Pancreas (tissue), 10 donors: ENCODE measurements at places on chromosomes 7 and 10. TPM values are rescaled to one million over a fixed set of nuclear protein-coding genes. Genes with fewer than 3 reads are reported as not detected.

SAMD8 gene
- 2.1 TPM for polyA plus RNA-seq

PTF1A gene
- polyA plus RNA-seq: 16.8 TPM

CFAP70 gene
- 28.8 TPM for polyA plus RNA-seq

MARCHF5 gene
- 11.4 TPM for polyA plus RNA-seq

PRSS37 gene
- not detected for polyA plus RNA-seq

AGAP5 gene
- polyA plus RNA-seq: 18.4 TPM

FGL2 gene
- 0.68 TPM for polyA plus RNA-seq

HABP2 gene
- polyA plus RNA-seq: 34.9 TPM

ZNF853 gene
- 4.3 TPM for polyA plus RNA-seq

CALD1 gene
- 35.3 TPM for polyA plus RNA-seq

GRCh38 chr7:77830649-77831355 is 32.2 kb downstream of the PHTF2 start:
- no peaks in the 10 kb centered on the region for H3K27me3 ChIP-seq
- DNase-seq: no peak
- H3K4me3 ChIP-seq: no peak overlapping the region
- no peak overlapping the region for H3K27ac ChIP-seq
- H3K36me3 ChIP-seq: no peaks in the 10 kb centered on the region

DNA sequence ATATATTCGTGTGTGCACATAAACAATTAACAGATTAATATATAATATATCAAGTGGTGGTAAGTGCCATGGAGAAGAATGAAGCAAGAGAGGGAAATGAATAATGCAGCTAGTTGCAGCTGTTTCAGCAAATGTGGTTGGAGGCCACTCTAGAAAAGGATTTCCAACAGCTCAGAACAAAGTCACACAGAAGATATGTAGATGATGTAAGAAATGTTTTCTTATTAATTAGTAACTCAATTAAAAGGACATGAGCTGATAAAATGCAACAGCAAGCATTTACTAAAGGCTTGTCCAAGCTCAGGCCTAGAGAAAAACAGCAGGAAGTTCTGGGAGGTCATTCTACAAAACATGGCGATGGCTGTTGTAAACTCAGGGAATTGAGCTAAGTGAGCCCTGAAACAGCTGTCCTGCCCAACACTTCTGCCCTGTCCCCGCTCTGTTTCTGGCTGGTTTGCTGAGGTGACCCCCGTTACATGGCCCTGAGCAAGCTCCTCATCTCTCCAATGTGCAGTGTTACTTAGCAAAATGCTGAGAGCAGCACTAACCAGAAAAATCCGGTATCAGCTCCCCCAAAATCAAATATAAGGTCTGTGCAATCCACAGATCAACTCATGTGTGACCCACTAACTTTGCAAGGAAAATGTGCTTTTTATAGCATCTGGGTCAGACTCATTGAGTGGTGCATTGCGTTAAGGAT is 23.4 kb upstream of the C10orf67 start:
- H3K4me1 ChIP-seq: no peaks in the 10 kb centered on the region
- no peak for DNase-seq
- H3K27ac ChIP-seq: no peak overlapping the region
- no peak overlapping the region for H3K4me3 ChIP-seq
- H3K27me3 ChIP-seq: no peaks in the 10 kb centered on the region

GRCh38 chr10:88901206-88901983 is 21.4 kb downstream of the STAMBPL1 start:
- no peaks in the 10 kb centered on the region for H3K4me1 ChIP-seq
- no peak overlapping the region for H3K4me3 ChIP-seq
- H3K27me3 ChIP-seq: no peaks in the 10 kb centered on the region
- no peak overlapping the region for H3K27ac ChIP-seq
- DNase-seq: no peak
- H3K36me3 ChIP-seq: peaks cover 7% of the 10 kb centered on the region

- H3K4me3 ChIP-seq: no peak overlapping the region
- DNase-seq: no peak
- H3K36me3 ChIP-seq: no peaks in the 10 kb centered on the region
- no peaks in the 10 kb centered on the region for H3K27me3 ChIP-seq
- H3K4me1 ChIP-seq: no peaks in the 10 kb centered on the region
- H3K27ac ChIP-seq: no peak overlapping the region
Measured at GRCh38 chr7:149707448-149707886, 65.9 kb downstream of the ZNF467 start.

- H3K27me3 ChIP-seq: no peaks in the 10 kb centered on the region
- H3K4me3 ChIP-seq: no peak overlapping the region
Measured at GRCh38 chr10:84204122-84204521, 9.8 kb downstream of the CDHR1 start.

DNA sequence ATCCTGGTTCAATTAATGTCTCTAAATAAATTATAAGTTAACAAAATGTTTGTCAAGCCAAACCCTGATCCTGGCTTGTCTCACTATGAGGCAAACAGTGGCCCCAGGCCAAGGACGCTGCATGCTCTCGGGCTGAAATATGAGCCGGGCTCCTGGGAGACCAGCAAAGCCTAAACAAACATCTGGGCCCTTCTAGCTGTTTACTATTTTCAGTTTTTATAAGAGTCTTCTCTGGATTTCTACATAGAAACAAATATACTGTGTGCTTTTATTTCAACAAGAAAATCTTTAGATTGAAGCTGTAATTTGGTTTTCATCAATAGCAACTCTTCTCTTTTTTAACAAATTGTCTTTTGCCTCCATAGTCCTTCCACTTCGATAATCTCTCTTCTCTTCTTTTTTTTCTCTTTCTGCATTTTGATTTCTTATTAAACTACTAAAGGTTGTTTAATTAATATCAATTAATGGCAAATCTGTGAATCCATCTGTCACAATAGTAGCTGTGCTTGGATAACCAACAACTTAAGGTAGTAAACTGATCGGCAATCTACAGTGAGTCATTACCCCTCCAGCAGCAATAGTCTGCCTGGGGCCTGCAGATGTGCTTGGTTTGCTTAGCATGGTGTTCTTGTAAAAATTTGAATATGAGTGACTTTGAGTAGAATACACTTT is 83.3 kb upstream of the DNAJC1 start:
- peak; percentile 89 for DNase-seq
- peaks cover 12% of the 10 kb centered on the region for H3K4me1 ChIP-seq
- H3K27me3 ChIP-seq: no peaks in the 10 kb centered on the region
- no peak overlapping the region for H3K27ac ChIP-seq
- H3K36me3 ChIP-seq: no peaks in the 10 kb centered on the region

- H3K4me1 ChIP-seq: peaks cover 33% of the 10 kb centered on the region
- peak overlapping the region; percentile 86 for H3K4me3 ChIP-seq
- peak overlapping the region; percentile 18 for H3K27ac ChIP-seq
- peak; percentile 76 for DNase-seq
Measured at GRCh38 chr10:110501142-110501937, 3.6 kb downstream of the DUSP5 start.

- H3K4me1 ChIP-seq: no peaks in the 10 kb centered on the region
- no peak overlapping the region for H3K4me3 ChIP-seq
- H3K27ac ChIP-seq: no peak overlapping the region
- DNase-seq: no peak
- H3K27me3 ChIP-seq: no peaks in the 10 kb centered on the region
- H3K36me3 ChIP-seq: no peaks in the 10 kb centered on the region
Measured at GRCh38 chr7:103637094-103637493, 191.1 kb upstream of the SLC26A5 start.

- no peak overlapping the region for H3K4me3 ChIP-seq
- DNase-seq: no peak
- no peaks in the 10 kb centered on the region for H3K36me3 ChIP-seq
- no peaks in the 10 kb centered on the region for H3K4me1 ChIP-seq
Measured at GRCh38 chr7:128120976-128121490, 89.8 kb upstream of the LRRC4 start.

DNA sequence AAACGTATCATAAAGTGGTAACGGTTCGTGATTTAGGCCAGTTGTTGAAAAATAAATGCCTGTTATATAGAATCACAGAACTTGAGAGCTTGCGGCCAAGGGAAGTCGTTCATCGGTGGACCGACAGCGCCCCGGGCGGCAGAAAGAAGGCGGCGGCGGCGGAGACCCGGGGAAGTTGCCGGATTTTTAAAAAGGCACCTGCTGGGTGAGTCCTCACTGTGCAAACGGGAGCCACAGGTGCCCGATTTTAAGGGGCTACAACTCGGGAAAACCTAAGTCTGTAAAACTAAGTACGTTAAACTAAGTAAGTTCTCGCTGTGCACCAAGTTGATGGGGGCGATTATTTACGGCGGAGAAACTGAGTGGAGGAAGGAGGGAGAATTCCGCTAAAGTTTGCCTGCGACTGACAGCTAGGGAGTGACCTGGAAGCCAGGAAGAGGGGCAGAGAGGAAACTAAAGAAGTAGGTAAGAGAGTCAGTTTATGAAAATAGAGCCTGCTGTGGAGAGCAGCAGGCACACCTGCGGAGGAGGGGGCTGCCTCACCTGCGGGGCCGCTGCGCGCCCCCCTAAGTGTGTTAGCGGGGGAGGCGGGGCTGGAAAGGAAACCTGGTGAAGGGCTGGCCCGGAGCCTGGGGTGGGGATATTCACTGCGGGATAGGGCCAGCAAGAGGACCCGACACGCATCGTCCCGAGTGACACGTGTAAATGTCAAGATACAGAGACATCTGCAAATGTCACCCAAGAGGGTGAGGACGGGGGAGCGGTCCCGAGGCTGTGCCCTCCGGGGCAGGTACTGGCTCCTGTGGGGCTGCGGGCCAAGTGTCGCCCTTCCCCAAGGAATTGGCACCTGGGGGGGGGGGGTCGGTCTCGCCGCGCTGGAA is 996 bp downstream of the ADAM12 start:
- DNase-seq: peak; percentile 81
- no peaks in the 10 kb centered on the region for H3K27me3 ChIP-seq
- H3K27ac ChIP-seq: no peak overlapping the region
- H3K36me3 ChIP-seq: no peaks in the 10 kb centered on the region
- no peaks in the 10 kb centered on the region for H3K4me1 ChIP-seq

- DNase-seq: no peak
- no peaks in the 10 kb centered on the region for H3K4me1 ChIP-seq
- no peak overlapping the region for H3K4me3 ChIP-seq
- H3K36me3 ChIP-seq: no peaks in the 10 kb centered on the region
Measured at GRCh38 chr10:104582602-104582951, 58.5 kb upstream of the SORCS3 start.

DNA sequence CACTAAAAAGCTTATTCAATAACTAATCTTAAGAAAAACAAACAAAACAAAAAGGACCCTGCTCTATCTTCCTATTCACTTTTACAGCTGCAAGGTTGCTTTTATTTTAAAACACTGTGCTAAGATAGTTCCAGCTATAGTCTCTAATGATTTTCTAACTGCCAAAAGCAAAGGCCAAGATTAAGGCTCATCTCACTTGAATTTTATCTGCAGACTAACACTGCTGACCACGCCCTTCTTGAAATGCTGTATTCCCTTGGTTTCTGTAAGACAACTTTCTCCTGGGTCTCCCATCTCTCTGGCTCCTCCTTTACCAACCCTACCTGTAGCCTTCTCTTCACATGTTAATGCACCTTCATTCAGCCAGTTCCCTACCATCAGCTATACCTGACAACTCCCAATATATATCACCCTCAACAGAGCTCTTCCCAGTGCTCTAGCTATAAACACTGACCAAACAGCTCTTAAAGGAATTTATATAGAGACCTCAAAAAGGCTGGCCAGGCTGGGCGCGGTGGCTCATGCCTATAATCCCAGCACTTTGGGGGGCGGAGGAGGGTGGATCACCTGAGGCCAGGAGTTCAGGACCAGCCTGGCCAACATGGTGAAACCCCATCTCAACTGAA is 11.7 kb downstream of the SRPK2 start:
- no peak for DNase-seq
- peaks cover 12% of the 10 kb centered on the region for H3K4me1 ChIP-seq

GRCh38 chr7:90736968-90737939 is 141.1 kb downstream of the CDK14 start:
- H3K27me3 ChIP-seq: no peaks in the 10 kb centered on the region
- no peak for DNase-seq
- H3K4me1 ChIP-seq: peaks cover 5% of the 10 kb centered on the region
- peaks cover 3% of the 10 kb centered on the region for H3K36me3 ChIP-seq

DNA sequence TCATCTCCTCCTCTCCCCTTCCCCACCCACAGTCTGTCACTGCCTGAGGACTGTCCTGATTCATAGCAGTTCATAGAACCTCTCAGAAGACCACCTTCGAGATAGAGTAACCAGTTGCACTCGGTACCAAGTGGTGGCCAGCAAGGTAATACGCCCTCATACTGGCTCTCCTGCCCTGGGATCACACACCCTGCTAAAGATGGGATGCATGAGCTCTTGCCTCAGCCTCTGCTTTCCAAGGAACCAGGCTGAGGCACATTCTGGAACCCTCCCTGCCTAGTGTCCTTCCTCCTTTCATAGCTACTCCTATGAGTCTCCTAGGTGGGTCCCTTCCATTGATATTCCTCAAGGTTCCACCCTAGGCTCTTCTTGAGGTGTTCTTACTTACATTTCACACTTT is 15.5 kb downstream of the CFAP43 start:
- no peak overlapping the region for H3K27ac ChIP-seq
- no peak for DNase-seq
- no peaks in the 10 kb centered on the region for H3K27me3 ChIP-seq
- H3K4me3 ChIP-seq: no peak overlapping the region
- H3K36me3 ChIP-seq: no peaks in the 10 kb centered on the region

- no peak overlapping the region for H3K27ac ChIP-seq
- no peaks in the 10 kb centered on the region for H3K4me1 ChIP-seq
- H3K4me3 ChIP-seq: no peak overlapping the region
- no peaks in the 10 kb centered on the region for H3K27me3 ChIP-seq
Measured at GRCh38 chr10:5656737-5657579, 9.4 kb downstream of the ASB13 start.

DNA sequence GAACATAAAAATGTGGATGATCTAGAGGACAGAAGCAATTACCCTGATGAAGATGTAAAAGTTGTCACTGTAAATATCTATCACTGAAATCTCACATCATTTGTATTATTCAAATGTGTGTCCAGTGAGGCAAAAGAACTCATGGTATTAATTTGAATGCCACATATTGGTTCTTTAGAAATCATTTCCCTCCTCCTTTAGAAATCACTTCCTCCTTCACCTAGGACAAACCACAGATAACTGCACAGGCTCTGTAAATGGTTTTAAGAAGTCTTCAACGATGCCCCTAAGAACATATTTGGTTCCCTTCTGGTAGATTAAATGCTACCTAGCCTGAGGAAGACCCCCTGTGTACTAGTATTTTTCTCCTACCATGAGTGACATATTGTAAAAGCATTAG is 33.1 kb upstream of the ZNF518A start:
- H3K4me1 ChIP-seq: no peaks in the 10 kb centered on the region
- no peak overlapping the region for H3K4me3 ChIP-seq
- no peaks in the 10 kb centered on the region for H3K36me3 ChIP-seq
- no peak overlapping the region for H3K27ac ChIP-seq

- peaks cover 21% of the 10 kb centered on the region for H3K36me3 ChIP-seq
- DNase-seq: no peak
- H3K27ac ChIP-seq: no peak overlapping the region
- H3K27me3 ChIP-seq: no peaks in the 10 kb centered on the region
- no peaks in the 10 kb centered on the region for H3K4me1 ChIP-seq
Measured at GRCh38 chr10:63156236-63156635, 23.1 kb downstream of the NRBF2 start.

DNA sequence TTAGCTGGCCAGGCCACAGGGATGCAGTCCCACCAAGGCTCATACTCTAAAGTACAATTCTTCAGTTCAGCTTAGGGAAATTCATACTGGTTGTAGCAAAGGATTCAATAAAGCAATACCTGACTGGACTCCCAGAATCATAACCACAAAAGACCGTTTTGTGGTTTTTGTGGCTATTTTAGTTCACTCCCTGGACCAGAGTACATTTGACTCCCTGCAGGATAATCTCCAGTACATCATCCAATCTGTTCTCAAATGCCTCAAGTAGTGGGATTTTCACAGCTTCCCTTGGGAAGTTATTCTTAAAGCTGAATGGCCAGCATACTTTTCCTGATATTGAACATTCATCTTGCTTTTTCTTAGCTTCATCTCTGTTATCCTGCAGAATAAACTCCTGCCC is 29.3 kb upstream of the YAE1 start:
- H3K36me3 ChIP-seq: no peaks in the 10 kb centered on the region
- DNase-seq: no peak
- no peaks in the 10 kb centered on the region for H3K4me1 ChIP-seq
- H3K4me3 ChIP-seq: no peak overlapping the region
